Osteoblast (primary cell): ENCODE measurements at places on chromosomes 7 and 10. TPM values are rescaled to one million over a fixed set of nuclear protein-coding genes. Genes with fewer than 3 reads are reported as not detected.

The HTRA1 gene
- total RNA-seq: 392 and 413 TPM in 2 replicates

The AOAH gene
- total RNA-seq: under 0.01 TPM in 1 of 2 replicates, not detected in the other

The ADK gene
- 34.0 and 46.3 TPM in 2 replicates for total RNA-seq

The TEX36 gene
- not detected in 2 replicates for total RNA-seq

The CPA5 gene
- total RNA-seq: not detected in 2 replicates

The STOX1 gene
- total RNA-seq: under 0.01 and 0.29 TPM in 2 replicates

The MSMB gene
- total RNA-seq: not detected in 2 replicates

The SCIN gene
- total RNA-seq: 4.7 TPM in 2 replicates

The PLXNA4 gene
- 4.3 and 6.5 TPM in 2 replicates for total RNA-seq

The HOXA2 gene
- 0.36 and 0.59 TPM in 2 replicates for total RNA-seq

The FAM25A gene
- not detected in 2 replicates for total RNA-seq

The PTF1A gene
- not detected in 2 replicates for total RNA-seq

The GPR37 gene
- total RNA-seq: under 0.01 and 0.29 TPM in 2 replicates

The NOS3 gene
- total RNA-seq: not detected in 2 replicates
